Osteocyte (in vitro differentiated cells): ENCODE measurements at places on chromosomes 7 and 10. TPM values are rescaled to one million over a fixed set of nuclear protein-coding genes. Genes with fewer than 3 reads are reported as not detected.

UNCX gene
- not detected in 2 replicates for total RNA-seq

MARVELD1 gene
- 107 and 111 TPM in 2 replicates for total RNA-seq

GRCh38 chr7:92723943-92724342, 112.4 kb downstream of the CDK6 start:
- DNase-seq: no peak

DNA sequence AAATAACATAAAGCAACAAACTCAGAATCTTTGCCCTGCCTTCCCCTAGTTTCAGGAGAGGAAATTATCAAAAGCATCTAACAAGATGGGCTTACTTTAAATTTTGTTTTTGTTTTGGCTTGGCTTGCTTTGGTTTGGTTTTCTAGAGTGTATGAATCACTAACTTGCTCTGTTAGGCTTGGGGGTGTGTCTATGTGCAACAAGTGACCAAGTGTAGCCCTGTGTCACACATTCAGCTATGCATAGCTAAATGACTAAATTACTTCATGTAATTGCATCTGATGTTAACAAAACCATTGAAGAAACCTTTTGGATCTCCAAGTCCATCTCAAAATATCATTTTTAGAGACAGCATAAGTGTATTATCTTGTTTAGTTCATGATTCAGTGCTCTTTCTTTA, 251.0 kb downstream of the TFEC start:
- DNase-seq: no peak

GRCh38 chr7:66157060-66157459, 42.4 kb downstream of the CRCP start:
- no peak for DNase-seq

DNA sequence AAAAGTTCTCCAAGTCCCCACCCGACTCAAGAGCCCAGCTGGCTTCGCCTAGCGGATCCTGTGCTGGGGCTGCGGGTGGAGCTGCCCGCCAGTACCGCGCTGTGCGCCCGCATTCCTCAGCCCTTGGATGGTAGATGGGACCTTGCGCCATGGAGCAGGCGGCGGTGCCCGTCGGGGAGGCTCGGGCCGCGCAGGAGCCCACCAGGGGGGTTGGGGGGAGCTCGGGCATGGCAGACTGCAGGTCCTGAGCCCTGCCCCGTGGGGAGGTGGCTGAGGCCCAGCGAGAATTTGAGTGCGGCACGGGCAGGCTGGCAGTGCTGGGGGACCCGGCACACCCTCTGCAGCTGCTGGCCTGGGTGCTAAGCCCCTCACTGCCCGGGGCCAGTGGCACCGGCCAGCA, 57.0 kb downstream of the TBC1D12 start:
- DNase-seq: no peak

DNA sequence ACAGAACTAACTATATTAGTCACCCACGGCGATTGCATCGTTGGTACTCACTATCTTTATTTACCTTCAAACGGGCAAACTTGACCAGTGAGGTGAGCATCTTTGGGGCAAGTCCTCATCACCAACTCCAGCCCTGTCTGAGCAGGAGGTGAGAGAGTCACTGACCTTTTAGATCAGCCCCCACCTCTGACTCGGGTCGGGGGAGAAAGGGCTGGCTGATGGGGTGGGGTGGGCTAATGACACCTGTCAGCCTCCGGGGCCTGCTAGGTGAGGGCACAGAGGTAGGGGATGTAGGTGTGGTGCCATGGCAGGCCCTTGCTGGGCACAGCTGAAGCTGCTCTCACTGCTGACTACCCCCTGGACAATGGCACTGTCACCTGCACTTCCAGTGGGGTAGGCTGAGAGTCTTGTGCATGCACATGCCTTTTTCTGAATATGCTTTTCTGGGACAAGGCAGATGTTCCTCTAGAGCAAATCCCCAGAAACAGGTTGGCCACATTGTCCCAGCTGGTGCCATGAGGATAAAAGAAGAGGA, 359.5 kb upstream of the MKI67 start:
- no peak for DNase-seq

DNA sequence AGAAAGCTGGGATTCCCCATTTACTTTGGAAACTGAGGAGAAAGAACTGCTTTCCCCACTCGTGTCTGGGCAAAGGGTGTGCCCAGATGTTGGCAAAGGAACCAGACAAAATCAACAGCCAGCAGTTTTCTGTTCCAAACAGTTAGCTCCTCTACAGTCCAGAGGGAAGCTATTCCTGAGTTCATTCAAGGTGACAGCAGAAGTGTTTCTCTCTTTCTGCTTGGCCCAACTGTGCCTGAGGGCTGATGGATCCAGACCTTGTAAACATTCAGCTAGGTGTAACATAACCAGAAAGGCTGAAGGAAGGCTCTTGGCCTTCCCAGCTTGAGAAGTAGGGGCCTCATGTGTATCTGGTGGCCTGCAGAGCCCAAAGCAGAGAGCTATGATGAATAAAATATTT, 7.0 kb upstream of the ALDH18A1 start:
- no peak for DNase-seq

CLDN4 gene
- total RNA-seq: 0.50 and 0.62 TPM in 2 replicates

GDF2 gene
- total RNA-seq: not detected in 2 replicates

GRCh38 chr10:91576096-91576545, 56.8 kb downstream of the PPP1R3C start:
- no peak for DNase-seq

DNA sequence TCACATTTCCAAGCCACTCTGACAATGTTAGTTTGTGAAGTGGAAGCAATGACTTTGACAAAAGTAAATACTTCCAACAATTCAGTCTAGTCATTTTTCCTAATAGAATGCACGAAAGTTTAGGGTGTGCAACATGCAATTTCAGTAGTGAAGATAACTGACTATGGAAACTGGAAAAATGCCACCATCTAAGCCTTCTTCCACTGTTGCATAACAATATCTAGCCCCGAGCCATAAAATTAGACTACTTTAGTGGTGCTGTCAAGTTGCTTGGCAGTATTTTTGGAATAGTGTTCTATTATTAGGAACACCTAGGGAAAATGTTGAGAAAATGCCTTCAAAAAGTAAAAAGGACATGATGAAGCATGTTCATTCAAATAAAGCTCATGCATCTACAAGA, 17.9 kb downstream of the SEMA3A start:
- no peak for DNase-seq

GRCh38 chr7:28984631-28985030, 26.5 kb upstream of the TRIL start:
- DNase-seq: no peak

ANXA8L1 gene
- total RNA-seq: not detected in 2 replicates

GRCh38 chr7:27872356-27873275, 132.7 kb downstream of the TAX1BP1 start:
- DNase-seq: no peak

DNA sequence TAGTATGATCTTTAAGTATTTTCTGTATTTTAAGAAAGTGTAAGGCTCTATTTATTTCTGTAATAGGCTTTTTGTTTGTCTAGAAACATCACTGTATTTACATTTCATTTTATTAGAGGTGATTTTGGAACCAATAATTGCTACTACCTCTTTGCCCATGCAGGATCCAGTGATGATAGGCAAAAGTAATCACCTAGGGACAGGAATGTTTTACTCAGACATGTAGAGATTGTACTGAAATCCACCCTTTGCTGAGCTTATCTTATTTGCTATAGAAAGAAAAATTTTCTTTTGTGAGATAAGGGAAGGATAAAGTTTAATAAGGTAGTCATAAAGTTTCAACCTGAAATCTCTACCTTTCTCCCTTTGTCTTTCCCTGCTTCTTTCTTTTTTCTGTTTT, 73.5 kb downstream of the MKLN1 start:
- no peak for DNase-seq

AKR1E2 gene
- 1.7 and 2.5 TPM in 2 replicates for total RNA-seq

SFRP4 gene
- 0.16 TPM in 1 of 2 replicates, not detected in the other for total RNA-seq

GRCh38 chr10:13165177-13165576, 3.8 kb downstream of the MCM10 start:
- DNase-seq: no peak

- no peak for DNase-seq
These were observed 612.6 kb downstream of the AUTS2 start for GRCh38 chr7:70210936-70211310.

DNA sequence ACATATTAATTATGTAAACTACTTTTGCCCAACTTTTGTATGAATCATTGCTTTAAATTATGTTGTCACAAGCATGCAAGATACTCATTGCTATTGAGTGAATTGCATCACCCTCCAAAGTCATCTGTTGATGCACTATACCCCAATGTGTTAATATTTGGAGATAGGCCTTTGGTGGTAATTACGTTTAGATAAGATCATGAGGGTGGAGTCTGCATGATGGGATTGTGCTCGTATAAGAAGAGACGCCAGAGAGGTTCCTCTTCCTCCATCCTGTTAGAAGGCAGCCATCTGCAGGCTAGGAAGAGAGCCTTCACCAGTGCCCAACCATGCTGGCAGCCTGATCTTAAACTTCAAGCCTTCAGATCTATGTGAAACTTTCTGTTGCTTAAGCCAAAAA, 95.3 kb upstream of the MAGI2 start:
- DNase-seq: no peak

DNA sequence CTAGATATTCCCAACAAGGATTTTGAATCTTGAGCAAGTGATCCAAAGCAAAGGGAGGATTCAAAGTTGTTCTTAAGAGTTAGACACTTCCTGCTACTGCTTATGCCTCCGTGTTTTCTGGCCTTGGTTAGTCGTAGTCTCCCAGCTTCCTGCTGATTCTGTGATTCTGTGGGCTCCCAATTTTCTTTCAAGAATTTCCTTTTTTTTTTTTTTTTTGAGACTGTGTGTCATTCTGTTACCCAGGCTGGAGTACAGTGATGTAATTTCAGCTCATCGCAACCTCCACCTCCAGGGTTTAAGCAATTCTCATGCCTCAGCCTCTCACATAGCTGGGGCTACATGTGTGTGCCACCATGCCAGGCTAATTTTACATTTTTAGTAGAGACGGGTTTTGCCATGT, 4.4 kb upstream of the ITGB8 start:
- no peak for DNase-seq

- DNase-seq: no peak
These were observed 447 bp downstream of the RSU1 start for GRCh38 chr10:16816830-16817124.

EPHB6 gene
- 13.7 and 14.7 TPM in 2 replicates for total RNA-seq

DNA sequence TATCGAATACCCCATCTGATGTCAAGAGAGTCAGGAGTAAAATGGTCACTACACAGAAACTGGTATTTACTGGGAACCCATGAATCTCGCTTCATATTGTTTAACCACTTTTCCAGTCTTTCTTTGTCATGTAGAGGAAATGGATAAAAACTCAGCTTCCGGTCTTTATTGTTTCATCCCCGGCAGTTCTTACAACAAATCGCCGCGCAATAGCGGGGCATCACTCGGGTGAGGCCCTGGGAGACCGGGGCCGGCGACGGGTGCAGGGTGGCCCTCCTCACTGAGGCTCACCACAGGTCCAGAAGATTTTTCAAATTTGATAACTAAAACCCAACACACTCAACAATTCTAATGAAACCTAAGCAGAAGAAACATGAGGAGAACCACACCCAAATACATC, 35.6 kb upstream of the PTPRN2 start:
- DNase-seq: no peak

DNA sequence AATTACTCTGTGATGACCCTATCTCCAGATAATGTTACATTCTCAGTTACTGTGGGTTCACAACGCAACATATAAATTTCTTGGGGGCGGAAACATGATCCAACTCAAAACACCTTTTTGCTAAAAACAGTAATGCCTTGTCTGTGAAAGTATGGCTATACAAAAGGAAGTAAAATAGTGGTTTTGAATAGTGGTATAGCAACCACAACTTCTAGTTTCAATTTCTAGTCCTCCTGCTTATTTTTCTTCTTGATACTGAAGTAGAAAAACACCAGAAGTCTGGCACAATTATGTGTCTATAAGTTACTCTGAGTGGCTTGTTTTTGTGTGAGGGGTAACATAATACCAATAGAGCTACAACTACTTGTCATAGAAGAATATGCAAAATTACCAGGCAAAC, 21.5 kb upstream of the ZNF800 start:
- no peak for DNase-seq

GRCh38 chr10:97466755-97467154, 20.8 kb downstream of the ZDHHC16 start:
- DNase-seq: no peak

DNA sequence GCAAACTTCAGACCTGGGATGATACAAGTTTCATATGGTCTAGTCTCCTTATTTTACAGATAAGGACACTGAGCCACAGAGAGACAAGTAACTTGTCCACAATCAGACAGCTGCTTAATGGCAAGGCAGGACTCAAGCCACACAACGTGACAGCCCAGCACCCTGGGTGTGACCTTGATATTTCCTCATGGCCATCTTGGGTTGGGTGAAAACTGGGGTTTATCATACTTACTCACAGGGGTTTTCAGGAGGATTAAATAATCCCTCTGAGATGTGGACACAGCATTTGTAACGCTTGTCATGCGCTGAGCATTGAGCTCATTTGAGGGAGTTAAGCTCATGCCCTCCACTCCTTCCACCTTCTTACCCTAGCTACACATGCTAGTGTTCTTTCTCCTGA, 58.0 kb downstream of the ABLIM1 start:
- no peak for DNase-seq

DNA sequence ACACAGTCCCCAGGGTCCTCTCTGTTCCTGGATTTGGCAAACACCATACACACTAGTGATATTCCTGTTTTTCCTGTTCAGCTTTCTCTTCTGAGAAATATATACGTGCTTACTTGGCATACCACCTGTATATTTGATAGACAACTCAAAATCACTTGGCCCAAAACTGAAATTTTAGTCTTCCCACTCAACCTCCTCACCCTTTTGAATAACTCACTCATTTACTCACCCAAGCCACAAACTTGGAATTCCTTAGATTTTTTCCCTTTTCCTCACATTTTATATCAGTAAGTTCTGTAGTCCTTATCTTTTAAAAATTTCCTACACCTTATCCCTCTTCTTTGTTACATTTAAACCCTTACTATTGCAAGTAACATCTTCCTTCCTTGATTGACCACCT, 143.4 kb downstream of the PPP1R3A start:
- no peak for DNase-seq

DNA sequence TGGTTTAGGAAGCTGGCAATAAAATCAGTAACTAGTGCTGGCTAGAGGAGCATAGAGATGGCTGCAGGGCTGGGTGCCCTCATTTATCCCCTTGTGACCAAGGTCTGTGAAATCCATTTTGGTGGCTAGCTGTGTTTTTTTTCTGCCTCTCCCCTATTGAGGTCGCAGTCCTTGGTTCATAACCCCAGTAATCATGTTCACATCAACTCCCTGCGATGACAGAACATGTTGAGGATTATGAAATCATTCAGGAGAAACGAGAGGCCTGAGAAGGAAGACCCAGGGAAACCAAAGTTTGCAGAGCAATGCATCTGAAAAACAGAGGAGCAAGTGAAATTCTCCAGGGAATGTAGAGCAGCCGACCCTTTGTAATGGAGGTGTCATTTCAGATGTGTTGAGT, 126.9 kb downstream of the TACC2 start:
- DNase-seq: no peak

HOXA4 gene
- not detected in 2 replicates for total RNA-seq

CRTAC1 gene
- total RNA-seq: 0.16 TPM in 2 replicates

HABP2 gene
- 0.11 and 0.18 TPM in 2 replicates for total RNA-seq

DNA sequence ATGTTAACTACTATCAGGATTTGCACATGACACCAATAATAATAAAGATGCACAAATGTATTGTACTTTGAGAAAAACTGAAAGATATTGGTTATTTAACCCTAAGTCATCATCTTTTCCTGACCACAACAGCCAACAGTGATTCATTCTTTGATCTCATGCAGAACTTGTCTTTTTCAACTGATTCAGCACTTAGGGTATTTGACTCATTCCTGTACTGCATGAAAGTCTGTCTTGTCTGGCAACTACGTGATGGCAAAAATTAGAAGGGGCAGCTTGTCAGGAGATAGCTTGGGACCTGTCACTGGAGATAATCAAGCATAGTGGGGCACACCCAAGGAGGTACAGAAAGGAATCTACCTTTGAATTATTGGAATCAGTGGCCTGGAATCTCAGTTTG, 77.8 kb upstream of the LRRC17 start:
- DNase-seq: no peak
